ENCODE measurements at places on chromosomes 11 and 22. TPM values are rescaled to one million over a fixed set of nuclear protein-coding genes. Genes with fewer than 3 reads are reported as not detected.

The NXPE1 gene
- not detected for total RNA-seq

The VPREB1 gene
- not detected for total RNA-seq

The SYTL2 gene
- 36.9 TPM for total RNA-seq

The GAB4 gene
- total RNA-seq, result not detected

The GP1BB gene
- total RNA-seq, result 2.8 TPM

The PKP3 gene
- total RNA-seq, result 1.1 TPM

The MUC6 gene
- total RNA-seq, result not detected

The TREH gene
- total RNA-seq, result not detected

The FREY1 gene
- 1.5 TPM for total RNA-seq

The APIP gene
- total RNA-seq, result 13.9 TPM

The CKAP5 gene
- 99.9 TPM for total RNA-seq

The PLA2G3 gene
- not detected for total RNA-seq

The FGF4 gene
- total RNA-seq, result not detected

The SCN2B gene
- total RNA-seq, result 0.29 TPM

The OR52N1 gene
- total RNA-seq, result not detected

The RHOD gene
- total RNA-seq, result 30.4 TPM

The MRTFA gene
- total RNA-seq, result 74.3 TPM

The RANGAP1 gene
- total RNA-seq, result 77.8 TPM

The INTS4 gene
- total RNA-seq, result 35.0 TPM

The POU2AF2 gene
- total RNA-seq, result not detected

The OR51A2 gene
- not detected for total RNA-seq

The TRIM49 gene
- 0.24 TPM for total RNA-seq

The SMIM35 gene
- not detected for total RNA-seq

The HYLS1 gene
- total RNA-seq, result 3.2 TPM

The BBOX1 gene
- total RNA-seq, result 0.62 TPM

The UPK3A gene
- not detected for total RNA-seq

The OR52E8 gene
- not detected for total RNA-seq

The SLC37A2 gene
- 1.3 TPM for total RNA-seq

The TMEM25 gene
- 19.0 TPM for total RNA-seq

The PARVB gene
- total RNA-seq, result 22.0 TPM

The ISX gene
- not detected for total RNA-seq

The CD248 gene
- 50.9 TPM for total RNA-seq

The NARS2 gene
- total RNA-seq, result 10.1 TPM

The IFITM1 gene
- 631 TPM for total RNA-seq

The CRYAB gene
- 4.1 TPM for total RNA-seq

The CARNS1 gene
- 0.23 TPM for total RNA-seq

The MS4A15 gene
- total RNA-seq, result not detected

The SAA4 gene
- not detected for total RNA-seq

The OR10A4 gene
- not detected for total RNA-seq

The CDC45 gene
- total RNA-seq, result 1.3 TPM

The CCDC87 gene
- total RNA-seq, result 0.34 TPM

The CDCA5 gene
- 6.0 TPM for total RNA-seq

The SLC7A4 gene
- total RNA-seq, result 0.93 TPM

The MS4A3 gene
- total RNA-seq, result not detected

The OR52A1 gene
- total RNA-seq, result not detected

The HBG2 gene
- not detected for total RNA-seq

The ESAM gene
- 22.0 TPM for total RNA-seq

The RFPL2 gene
- total RNA-seq, result 0.25 TPM

The RPUSD4 gene
- total RNA-seq, result 21.6 TPM

The DERL3 gene
- 0.82 TPM for total RNA-seq

The LGALS12 gene
- total RNA-seq, result not detected

The SLC5A1 gene
- not detected for total RNA-seq

The FOLH1 gene
- 0.36 TPM for total RNA-seq

Data from astrocyte (in vitro differentiated cells and primary cell).